Dermis lymphatic vessel endothelial cell (primary cell): ENCODE measurements at places on chromosomes 5 and 9. TPM values are rescaled to one million over a fixed set of nuclear protein-coding genes. Genes with fewer than 3 reads are reported as not detected.

OTP gene
- total RNA-seq, result not detected in 2 replicates

FAM153A gene
- total RNA-seq, result not detected in 2 replicates

RFESD gene
- total RNA-seq, result 0.98 and 2.1 TPM in 2 replicates

IL3 gene
- not detected in 2 replicates for total RNA-seq

ROPN1L gene
- total RNA-seq, result 3.0 and 3.6 TPM in 2 replicates

OR13J1 gene
- total RNA-seq, result not detected in 2 replicates

INSYN2B gene
- total RNA-seq, result 0.87 and 1.8 TPM in 2 replicates

SHOC1 gene
- total RNA-seq, result not detected in 2 replicates

MEF2C gene
- total RNA-seq, result 179 and 220 TPM in 2 replicates

ZNF367 gene
- 1.7 and 2.3 TPM in 2 replicates for total RNA-seq

NR4A3 gene
- total RNA-seq, result 0.09 and 0.76 TPM in 2 replicates

MSANTD3 gene
- total RNA-seq, result 44.4 and 56.0 TPM in 2 replicates

TTLL11 gene
- total RNA-seq, result 1.6 and 2.7 TPM in 2 replicates

CLIC3 gene
- total RNA-seq, result not detected in 2 replicates

OR1Q1 gene
- not detected in 2 replicates for total RNA-seq

ANKHD1 gene
- total RNA-seq, result 52.8 and 68.4 TPM in 2 replicates

TAS2R1 gene
- total RNA-seq, result not detected in 2 replicates

ADAMTS13 gene
- total RNA-seq, result 0.52 and 0.65 TPM in 2 replicates

TSSK1B gene
- total RNA-seq, result not detected in 2 replicates

HMCN2 gene
- not detected in 2 replicates for total RNA-seq

PRRX2 gene
- total RNA-seq, result 0.17 and 0.33 TPM in 2 replicates

MIER3 gene
- total RNA-seq, result 15.3 and 18.7 TPM in 2 replicates

INSL4 gene
- not detected in 2 replicates for total RNA-seq

SPINK13 gene
- not detected in 2 replicates for total RNA-seq

PRSS3 gene
- 1.1 and 2.1 TPM in 2 replicates for total RNA-seq

BTNL3 gene
- total RNA-seq, result under 0.01 TPM in 2 replicates

SLC46A2 gene
- not detected in 2 replicates for total RNA-seq

FOXD4L4 gene
- under 0.01 and 0.09 TPM in 2 replicates for total RNA-seq

PCDHGB7 gene
- 10.9 and 11.5 TPM in 2 replicates for total RNA-seq

TAF11L10 gene
- not detected in 2 replicates for total RNA-seq

SNX2 gene
- total RNA-seq, result 122 and 201 TPM in 2 replicates

ASPN gene
- total RNA-seq, result not detected in 2 replicates

PCDHGA6 gene
- 2.4 and 2.9 TPM in 2 replicates for total RNA-seq

PGGT1B gene
- 19.5 and 20.9 TPM in 2 replicates for total RNA-seq

AQP3 gene
- total RNA-seq, result 0.09 and 0.11 TPM in 2 replicates

ZBTB43 gene
- total RNA-seq, result 8.3 and 11.6 TPM in 2 replicates

PHF24 gene
- total RNA-seq, result under 0.01 TPM in 1 of 2 replicates, not detected in the other
